ENCODE measurements at places on chromosomes 16 and 17.

GRCh38 chr17:58084317-58084981, 1.2 kb downstream of the DYNLL2 start:
- DNase-seq, result no peak

GRCh38 chr17:77877646-77878355, 80.7 kb upstream of the TNRC6C start:
- DNase-seq, result no peak

GRCh38 chr17:42759982-42760651, 910 bp upstream of the RAMP2 start:
- DNase-seq, result no peak

GRCh38 chr17:73196500-73196899, 3.6 kb downstream of the COG1 start:
- DNase-seq, result peak; percentile 13

DNA sequence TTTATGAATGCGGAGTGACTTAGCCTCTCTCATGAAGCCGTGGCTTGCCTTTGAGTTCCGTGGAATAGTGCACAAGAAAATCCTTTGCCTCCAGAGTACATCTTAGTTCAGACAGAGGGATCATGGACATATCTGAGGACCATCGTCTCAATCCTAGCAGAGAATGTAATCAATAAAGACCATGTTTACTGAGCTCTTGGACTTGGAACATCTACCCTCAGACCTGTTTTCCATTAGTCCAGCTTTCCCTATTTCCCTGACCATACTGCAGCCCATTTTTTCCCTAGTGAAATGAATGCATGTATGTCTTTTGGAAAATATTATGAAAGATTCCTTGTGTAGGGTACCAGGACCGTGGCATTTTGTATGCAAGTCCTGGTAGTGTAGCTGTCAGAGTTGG, 90.2 kb downstream of the PLCG2 start:
- DNase-seq, result no peak

DNA sequence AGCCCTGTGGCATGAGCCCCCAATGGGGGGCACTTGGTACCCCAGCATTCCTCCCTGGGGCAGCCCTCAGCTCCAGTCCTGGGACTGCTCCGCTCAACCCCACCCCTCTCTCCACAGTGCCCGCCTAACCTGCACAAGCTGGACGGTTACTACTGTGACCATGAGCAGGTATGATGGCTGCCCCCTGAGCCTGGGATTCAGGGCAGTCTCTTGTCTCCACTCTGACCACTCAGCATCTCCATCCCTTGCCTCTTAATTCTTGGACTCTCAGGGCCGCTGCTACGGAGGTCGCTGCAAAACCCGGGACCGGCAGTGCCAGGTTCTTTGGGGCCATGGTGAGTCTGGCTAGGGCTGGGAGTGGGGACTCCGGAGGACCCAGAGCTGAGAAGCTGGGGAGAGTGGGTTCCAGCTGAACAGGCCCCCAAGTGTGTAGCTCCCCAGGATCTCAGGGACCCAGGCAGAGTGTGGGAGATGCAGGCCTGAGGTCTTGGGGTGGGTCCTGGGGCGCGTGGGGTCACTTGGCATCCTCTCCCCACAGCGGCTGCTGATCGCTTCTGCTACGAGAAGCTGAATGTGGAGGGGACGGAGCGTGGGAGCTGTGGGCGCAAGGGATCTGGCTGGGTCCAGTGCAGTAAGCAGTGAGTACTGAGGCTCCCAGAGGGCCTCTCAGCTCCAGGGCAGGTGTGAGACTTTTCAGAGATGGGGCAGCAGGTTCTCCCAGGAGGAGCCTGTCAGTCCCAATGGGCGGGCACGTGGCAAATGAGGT, 18.0 kb downstream of the ADAM11 start:
- DNase-seq, result no peak

GRCh38 chr16:68035227-68035626, 12.1 kb downstream of the DUS2 start:
- DNase-seq, result no peak

- DNase-seq, result no peak
Observed at GRCh38 chr16:86968866-86969265, 348.3 kb downstream of the C16orf95 start.

DNA sequence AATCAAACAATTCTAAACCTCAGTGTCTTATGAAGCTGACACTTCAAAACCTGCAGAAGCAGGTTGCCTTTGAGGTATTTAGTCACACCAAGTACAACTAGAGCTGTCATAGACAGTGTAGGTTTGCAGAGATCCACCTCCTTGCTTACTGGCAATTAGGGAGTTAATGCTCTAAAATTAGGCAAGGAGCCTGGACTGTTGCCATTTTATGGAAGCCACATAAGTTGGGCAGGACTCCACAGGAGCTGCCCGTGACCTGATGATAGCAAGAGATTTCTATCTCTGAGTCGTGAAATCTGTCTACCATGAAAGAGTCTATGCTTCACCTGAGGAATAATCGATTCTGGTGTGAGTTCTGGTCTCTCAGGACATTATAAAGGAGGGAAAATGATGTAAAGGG, 8.9 kb downstream of the EME1 start:
- DNase-seq, result no peak

GRCh38 chr16:49179714-49180330, 101.8 kb downstream of the CBLN1 start:
- no peak for DNase-seq

GRCh38 chr17:77427391-77427991, 286.7 kb downstream of the SEC14L1 start:
- no peak for DNase-seq
